Activated naive CD8-positive, alpha-beta T cell treated with anti-CD3 and anti-CD28 coated beads, Interleukin-2, amount 50 U/mL, for 24 hours (primary cell): ENCODE measurements at places on chromosomes 11 and 22.

GRCh38 chr22:47034076-47034808 is 271.8 kb downstream of the TBC1D22A start:
- DNase-seq: no peak

DNA sequence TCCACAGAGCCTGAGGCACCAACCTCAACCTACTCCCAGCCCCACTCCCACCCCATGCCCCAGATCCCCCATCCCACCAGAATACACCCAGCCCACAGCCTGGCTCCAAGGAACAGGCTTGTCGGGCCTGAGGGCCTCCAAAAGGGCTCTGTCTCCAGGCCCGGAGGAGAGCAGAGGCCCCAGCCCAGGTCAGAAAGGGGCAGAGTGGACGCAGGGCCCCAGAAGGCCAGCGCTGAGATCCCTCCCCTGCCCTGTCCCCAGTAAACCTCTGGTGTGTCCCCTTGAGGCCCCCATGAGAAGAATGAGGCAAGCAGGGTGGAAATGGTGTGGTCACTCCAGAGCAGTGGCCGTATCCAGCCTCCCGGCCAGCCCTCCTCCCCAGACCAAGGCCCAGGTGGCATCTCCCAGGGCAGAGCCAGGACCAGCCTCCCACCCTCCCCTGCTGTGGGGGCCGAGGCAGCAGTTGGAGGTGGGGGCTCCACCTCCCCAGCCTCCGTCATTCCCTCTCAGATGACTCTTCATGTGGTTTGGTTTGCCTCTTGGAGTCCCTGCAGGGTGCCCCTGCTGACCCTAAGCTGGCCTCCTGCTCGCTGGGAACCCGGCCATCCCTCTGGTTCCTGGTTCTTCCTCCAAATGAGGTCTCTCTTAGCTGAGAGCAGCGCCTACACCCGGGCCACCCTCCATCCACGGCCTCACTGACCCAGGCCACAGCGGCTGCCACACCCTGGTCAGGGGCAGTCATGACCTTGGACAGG is 195.0 kb downstream of the IGLL1 start:
- DNase-seq: no peak

DNA sequence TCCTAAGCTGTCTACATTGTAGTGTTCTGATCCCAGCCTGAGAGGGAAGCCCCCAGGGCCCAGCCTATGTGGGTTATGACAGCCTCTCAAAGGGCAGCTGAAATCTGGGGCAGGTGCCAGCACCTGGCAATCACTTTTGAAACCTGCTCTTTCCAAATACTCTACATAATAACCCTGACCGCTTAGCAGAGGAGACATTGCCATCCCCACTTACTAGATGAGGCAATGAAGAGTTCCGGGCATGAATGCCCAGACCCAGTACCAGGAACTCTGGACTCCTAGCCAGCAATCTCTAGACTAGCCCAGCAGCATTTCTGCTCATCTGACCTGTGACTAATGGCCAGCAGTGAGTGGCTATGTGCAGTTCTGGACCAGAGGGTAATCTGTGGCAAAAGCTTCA is 412.4 kb upstream of the CADM1 start:
- DNase-seq: no peak

DNA sequence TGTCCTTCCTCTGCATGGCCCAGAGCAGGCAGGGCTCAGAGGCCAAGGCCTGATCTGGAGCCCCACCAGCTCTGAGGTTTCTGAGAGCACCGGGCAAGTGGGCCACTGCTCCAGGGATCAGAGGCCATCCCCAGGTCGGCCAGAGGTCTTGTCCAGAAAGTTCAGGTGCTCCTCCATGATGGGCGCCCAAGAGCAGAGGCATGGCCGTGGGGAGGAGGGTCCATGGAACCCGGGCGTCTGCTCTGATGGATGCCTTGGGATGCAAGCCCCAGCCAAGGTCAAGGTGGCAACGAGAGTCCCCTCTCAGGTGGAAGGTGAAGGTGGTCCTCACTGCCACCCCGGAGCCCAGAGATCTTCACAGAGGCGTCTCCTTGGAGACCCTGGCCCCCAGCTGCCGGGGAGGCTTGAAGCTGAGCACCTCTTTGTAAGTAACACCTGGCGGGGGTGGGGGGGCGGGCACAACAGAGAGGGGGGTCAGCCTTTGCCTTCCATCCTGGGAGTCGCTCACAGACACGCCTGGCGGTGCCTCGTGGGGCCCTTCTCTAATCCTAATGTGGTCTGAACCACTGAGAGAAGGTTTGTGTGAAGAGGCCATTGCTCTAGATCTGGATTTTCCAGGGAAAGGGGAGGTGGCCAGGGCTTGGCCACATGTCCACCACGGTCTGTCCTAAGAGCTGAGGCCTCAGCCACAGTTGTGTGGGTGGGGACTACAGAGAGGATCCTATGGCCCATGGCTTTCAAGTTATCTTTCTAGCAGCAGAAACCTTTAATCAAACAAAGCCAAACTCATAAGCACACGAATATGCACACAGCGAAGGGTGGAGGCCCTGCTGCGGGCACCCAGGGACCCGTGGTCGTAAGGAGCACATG is 2.2 kb upstream of the HDAC10 start:
- DNase-seq: no peak

DNA sequence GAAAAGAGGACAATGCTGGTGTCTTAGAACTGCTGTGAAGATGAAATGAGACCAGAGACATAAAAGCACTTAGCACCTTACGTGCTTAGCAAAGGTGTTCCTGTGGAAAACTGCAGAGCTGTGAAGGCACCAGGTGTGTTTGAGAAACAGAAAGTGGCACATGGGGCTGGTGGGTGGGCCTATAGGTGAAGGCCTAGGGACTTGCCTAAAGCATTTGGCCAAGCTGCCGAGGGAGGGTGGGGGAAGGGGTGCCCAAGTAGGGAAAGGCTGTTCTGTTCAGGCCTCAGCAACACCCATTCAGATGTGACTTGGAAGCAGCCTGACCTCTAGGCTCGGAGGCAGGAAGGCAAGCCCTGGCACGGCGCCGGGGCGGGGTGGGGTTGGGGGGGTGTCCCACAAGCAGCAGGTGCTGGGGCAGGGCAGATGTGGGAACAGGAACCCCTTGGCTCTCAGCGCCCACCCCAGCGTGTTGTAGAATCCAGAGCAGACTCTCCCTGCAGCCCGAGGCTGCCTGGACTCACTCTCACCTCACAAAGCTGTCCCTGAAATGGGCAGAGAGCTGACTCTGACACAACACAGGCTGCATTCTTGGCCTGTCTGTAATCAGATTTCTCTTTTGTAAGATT is 366.7 kb upstream of the NARS2 start:
- DNase-seq: no peak

- no peak for DNase-seq
Measured at GRCh38 chr11:60371386-60371785, 6.9 kb upstream of the MS4A7 start.

- no peak for DNase-seq
Measured at GRCh38 chr11:68321293-68322051, 9.1 kb downstream of the LRP5 start.

- DNase-seq: no peak
Measured at GRCh38 chr22:21067901-21068680, 22.3 kb downstream of the LRRC74B start.

GRCh38 chr11:123404676-123405075 is 25.4 kb upstream of the GRAMD1B start:
- DNase-seq: no peak

GRCh38 chr22:19737846-19738663 is 14.7 kb downstream of the GP1BB start:
- DNase-seq: no peak
